Stimulated activated CD8-positive, alpha-beta memory T cell treated with anti-CD3 and anti-CD28 coated beads, Interleukin-4, amount 100 ng/mL, for 1 hour (primary cell): ENCODE measurements at places on chromosomes 5 and 9.

DNA sequence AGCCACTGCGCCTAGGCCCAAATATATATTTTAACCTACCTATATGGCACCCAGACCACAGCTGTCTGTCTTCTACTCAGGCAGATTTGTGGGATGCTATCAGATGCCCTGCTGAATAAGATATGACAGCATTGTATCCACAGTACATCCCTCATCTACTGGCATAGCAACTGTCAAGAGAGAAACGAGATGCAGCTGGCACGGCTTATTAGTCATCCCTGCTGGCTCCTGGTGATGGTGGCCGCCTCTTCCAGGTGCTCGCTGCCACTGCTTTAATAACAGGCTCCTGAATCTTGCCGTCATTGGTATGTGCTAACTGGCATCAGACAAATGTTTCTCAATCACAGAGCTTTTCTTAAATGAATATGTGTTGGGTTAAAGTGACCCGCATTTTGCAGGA lies 34.0 kb downstream of the B4GALT1 start:
- DNase-seq, result no peak

- no peak for DNase-seq
Observed at GRCh38 chr5:159262472-159262858, 625 bp upstream of the UBLCP1 start.

DNA sequence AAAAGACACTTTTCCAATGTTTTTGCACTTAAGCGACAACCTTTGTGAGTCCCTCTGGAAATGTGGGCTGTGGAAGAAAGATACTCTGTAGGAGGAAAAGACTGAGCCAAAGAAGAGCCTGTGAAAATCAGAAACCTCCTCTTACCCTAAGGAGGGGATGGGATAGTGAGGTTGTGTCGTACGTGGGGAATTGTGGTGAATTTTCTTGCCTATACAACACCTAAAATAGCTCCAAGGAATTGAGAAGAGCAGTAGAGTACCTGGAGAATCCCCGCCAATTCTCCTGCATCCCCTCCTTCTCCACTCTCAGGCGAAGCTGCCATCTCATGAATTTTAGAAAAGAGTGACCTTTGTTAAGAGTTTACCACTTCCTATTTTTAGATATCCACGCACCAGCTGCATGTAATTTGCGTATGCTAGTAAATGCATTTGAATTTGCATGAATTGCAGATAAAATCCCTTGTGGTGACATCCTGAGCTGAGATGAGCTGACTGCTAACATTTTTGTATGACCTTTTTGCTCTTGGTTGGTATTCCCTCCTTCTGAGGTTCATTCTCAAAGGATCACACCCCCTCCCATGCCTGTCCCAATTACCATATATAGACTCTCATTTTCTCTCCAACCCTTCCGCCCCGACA lies 147.2 kb downstream of the PCSK5 start:
- DNase-seq, result no peak

GRCh38 chr5:55483885-55484284 lies 50.9 kb downstream of the PLPP1 start:
- no peak for DNase-seq

DNA sequence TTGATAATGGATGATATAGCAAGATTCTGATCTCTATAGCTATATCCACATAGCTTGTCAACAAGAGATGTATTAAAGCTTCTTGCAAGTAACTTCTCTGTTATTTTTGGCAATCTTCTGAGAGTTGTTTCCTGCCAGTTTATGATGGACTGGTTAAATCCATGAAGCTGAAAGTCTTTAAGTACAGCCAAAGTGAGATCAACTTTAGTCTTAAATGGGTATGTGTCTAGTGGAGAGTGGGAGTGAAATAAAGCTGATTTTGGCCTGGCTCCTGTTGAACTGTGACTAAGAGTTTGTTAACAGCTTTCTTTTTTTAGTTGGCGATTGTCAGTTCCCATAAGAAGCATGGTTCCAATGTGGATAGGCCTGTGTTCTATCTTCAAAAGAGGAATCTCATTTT lies 350.9 kb upstream of the PCSK5 start:
- DNase-seq, result no peak

DNA sequence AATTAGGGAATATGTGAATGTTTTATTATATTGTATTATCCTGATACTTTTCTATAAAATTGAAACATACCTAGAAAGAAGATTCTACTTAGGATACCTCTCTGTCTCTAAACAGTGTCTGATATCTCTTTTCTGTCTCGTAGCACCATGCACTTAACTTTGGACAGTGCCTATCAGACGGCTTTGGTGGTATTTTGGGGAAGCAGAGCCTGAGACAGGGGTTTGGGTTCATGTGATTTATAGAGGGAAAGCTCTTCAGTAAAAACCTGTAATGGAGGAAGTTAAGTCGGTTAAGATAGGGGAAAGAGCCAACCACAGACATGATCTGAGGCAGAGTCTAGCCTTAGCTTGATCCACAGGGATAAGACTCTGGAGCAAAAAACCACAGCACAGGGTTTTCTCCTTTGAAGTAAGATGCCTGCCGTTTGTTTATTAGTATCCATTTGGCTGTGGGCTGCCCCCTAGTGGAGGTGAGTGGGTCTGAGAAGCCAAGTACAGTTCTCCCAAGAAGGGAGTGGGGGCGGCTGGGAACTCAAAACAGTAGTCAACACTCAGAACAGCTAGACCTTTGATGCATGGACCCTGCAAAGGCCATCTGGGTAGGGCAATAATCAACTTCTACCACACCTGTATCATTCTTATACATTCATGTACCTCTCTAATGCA lies 141.2 kb upstream of the ASTN2 start:
- no peak for DNase-seq
